ENCODE measurements at places on chromosomes 11 and 22.

DNA sequence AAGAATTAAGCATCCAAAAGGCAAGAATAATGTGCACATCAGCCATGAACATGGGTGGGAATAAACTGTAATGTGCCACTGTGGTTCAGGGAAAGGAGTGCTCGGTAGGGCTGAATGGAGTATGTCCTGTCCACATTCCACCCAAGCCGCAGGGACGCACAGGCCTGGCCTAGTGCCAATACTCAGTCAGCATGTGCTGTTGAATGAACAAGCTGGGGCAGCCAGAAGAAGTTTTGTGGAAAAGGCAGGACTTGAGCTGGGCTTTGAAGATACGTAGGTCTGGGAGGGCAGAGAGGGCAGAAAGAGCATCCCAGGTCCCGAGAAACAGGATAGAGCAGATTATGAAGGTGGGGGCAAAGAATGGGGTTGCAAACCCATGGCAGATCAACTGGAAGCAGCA, 60.0 kb upstream of the PLET1 start:
- no peak for DNase-seq

DNA sequence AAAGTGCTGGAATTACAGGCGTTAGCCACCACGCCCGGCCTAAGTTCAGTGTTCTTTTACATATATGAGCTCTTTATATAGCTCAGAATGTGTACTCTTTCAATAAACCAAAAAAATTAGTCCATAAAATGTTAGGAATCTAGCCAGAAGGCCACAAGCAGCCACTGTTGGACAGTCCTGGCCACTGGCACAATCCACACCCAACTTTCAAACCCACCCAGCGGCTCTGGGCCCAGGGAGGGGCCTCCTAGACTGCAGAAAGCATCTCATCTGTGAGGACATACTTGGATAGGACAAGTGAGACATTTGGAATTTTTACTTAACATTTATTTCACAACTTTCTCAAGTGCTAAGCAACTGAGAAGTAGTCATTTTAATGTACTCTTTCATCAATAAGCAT, 6.4 kb downstream of the PACSIN2 start:
- no peak for DNase-seq

DNA sequence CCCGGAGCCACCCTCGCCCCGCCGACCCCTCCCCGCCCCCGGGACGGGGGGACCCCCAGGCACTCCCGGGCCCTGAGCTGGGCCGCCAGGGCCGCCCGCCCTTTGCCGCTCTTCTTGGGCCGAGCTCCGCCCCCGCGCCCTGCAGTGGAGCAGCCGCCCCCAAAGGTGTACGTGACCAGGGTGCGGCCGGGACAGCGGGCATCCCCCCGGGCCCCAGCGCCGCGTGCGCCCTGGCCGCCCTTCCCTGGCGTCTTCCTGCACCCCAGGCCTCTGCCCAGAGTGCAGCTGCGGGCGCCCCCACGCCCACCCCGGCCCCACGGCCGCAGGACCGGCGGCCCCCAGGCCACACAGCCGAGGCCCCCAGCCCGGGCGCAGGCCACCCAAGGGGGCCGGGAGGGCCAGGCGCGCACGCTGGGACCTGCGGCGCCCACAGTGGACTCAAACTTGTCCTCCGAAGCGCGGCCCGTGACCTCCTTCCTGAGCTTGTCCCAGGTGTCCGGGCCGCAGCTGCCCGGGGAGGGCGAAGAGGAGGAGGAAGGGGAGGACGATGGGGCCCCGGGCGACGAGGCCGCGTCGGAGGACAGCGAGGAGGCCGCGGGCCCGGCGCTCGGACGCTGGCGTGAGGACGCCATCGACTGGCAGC, 7.4 kb downstream of the B4GALNT4 start:
- no peak for DNase-seq

GRCh38 chr11:32374261-32374711, 61.1 kb downstream of the WT1 start:
- no peak for DNase-seq

- no peak for DNase-seq
These were observed 6.2 kb upstream of the RANBP1 start for GRCh38 chr22:20109411-20110358.

- DNase-seq, result no peak
These were observed 76.2 kb downstream of the TTC17 start for GRCh38 chr11:43434893-43435292.

- no peak for DNase-seq
These were observed 786.8 kb downstream of the BRD1 start for GRCh38 chr22:49040754-49041467.

GRCh38 chr11:62507125-62507422, 39.5 kb downstream of the AHNAK start:
- no peak for DNase-seq

DNA sequence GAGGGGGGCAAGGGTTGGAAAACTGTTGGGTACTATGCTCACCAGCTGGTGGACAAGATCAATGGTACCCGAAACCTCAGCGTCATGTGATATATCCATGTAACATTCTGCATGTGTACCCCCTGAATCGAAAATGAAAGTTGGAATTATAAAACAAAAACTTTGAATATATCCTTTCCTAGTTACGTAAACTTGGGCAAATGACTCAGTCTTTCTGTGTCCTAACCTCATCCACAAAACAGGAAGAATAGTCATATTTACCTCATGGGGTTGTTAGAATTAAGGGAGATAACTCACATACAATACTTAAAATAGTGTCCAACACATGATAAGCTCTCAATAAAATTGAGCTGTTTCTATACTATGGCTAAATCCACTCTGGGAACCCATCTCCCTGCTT, 620.1 kb upstream of the KIRREL3 start:
- DNase-seq, result no peak

DNA sequence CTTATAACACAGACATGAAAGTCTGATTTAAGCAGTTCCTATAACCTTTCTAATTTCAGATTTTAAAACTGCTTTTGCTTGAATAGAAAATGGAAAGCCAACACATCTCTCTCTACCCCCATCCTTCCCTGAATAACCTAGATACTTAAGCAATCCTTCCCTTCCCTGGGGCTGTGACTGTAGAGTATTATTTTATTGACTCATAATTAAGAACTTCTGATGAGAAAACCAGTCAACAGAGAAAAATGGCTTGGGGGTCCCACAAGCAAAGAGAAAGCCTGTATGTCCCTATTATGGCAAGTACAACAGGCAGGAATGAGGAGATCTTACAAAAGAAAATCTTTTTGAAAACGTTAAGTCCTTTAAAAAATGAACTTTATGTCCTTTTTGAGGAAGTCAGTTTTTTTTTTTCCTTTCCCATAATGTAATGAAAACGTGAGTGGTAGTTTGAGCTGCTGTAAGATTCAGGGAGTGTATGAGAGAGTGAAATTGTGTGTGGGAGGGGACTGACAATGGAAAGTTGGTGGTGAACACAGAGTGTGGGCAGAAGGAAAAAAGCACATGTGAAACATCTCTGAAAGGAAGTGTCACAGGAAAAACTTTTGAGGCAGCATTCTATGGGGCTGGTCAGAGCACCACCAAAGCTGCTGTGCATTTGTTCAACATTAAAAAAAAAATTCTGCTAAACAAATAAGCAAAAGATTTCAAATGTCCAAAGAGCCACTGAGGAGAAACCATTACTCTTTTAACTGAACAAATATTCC, 154.6 kb downstream of the MAML2 start:
- no peak for DNase-seq

GRCh38 chr22:46794067-46794466, 31.6 kb downstream of the TBC1D22A start:
- DNase-seq, result no peak

- no peak for DNase-seq
These were observed 402.4 kb downstream of the MN1 start for GRCh38 chr22:27399161-27399560.

- no peak for DNase-seq
These were observed 4.5 kb downstream of the NEAT1 start for GRCh38 chr11:65426839-65427690.

DNA sequence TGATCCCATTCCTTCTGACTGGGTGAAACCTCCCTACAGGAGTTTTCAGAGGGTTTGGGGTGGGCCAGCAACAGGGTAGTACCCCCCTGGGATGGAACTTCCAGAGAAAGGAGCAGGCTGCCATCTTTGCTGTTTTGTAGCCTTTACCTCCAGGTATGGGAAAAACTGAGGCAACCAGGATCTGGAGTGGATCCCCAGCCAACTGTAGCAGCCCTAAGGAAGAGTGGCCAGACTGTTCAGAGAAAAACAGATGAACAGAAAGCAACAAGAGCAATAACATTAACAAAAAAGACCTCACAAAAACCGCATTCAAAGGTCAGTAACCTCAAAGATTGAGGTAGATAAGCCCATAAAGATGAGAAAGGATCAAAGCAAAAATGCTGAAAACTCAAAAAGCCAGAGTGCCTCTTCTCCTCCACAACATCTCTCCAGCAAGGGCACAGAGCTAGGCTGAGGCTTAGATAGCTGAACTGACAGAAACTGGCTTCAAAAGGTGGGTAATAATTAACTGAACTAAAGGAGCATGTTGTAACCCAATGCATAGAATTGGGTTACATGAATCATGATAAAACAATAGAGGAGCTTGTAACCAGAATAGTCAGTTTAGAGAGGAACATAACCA, 1288.6 kb upstream of the CNTN5 start:
- no peak for DNase-seq

DNA sequence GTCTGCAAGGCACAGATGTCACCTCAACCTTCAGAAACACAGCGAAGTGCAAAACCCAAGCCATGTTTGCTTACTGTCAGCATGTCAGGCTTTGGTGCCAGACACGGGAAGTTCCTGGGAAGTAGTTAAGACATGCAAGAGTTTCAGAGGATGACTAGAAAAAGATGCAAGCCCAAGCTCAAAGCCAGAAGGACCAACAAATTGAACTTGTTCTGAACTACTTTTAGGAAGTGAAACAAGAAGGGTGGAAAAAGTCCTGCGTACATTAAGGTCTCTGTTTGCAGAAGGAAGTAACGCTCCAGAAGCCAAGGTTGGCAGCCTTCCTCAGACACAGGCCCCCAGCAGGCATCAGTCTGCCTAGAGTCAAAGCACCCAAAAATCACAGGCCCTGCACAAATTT, 2.6 kb downstream of the AP1B1 start:
- DNase-seq, result no peak

- DNase-seq, result no peak
These were observed 3.0 kb downstream of the ACTN3 start for GRCh38 chr11:66549696-66550095.

DNA sequence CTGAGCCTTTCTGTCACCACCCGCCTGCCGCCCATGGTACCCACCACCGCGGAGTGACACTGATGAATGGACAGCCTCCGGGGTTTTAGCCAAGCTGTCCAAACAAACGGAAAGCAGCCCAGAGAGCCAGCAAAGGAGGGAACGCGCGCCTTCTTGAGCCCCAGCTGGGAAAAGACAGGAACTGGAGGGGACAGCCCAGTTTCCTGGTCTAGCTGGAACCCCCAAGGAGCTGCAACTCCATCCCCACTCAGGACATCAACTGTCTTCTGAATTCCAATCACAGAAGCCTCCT, 33.7 kb downstream of the SHISAL1 start:
- no peak for DNase-seq

- DNase-seq, result peak; percentile 53
These were observed at the start of gene CD44 for GRCh38 chr11:35138943-35139721. CD44 (plus strand) TSS chr11:35139171; CDS start chr11:35139304, 133 bp downstream.

DNA sequence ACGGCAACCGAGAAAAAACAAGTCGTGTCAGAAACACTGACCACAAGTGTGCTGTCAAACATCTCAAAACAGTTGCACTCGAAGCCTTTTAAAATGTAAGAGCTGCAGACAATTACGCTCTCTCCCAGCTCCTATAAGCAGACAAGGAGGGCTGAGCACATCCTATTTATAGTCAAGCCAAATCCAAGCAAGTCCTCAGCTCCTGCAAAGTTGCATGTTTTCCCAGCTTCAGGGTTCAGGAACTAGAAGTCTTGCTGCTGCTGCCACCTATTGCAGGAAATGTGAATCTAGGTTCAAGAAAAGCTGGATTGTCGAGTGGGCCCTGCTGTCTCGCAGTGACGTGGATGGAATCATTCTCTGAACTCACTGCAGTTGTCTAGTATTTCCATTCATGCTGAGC, 15.5 kb downstream of the EFCAB6 start:
- no peak for DNase-seq

DNA sequence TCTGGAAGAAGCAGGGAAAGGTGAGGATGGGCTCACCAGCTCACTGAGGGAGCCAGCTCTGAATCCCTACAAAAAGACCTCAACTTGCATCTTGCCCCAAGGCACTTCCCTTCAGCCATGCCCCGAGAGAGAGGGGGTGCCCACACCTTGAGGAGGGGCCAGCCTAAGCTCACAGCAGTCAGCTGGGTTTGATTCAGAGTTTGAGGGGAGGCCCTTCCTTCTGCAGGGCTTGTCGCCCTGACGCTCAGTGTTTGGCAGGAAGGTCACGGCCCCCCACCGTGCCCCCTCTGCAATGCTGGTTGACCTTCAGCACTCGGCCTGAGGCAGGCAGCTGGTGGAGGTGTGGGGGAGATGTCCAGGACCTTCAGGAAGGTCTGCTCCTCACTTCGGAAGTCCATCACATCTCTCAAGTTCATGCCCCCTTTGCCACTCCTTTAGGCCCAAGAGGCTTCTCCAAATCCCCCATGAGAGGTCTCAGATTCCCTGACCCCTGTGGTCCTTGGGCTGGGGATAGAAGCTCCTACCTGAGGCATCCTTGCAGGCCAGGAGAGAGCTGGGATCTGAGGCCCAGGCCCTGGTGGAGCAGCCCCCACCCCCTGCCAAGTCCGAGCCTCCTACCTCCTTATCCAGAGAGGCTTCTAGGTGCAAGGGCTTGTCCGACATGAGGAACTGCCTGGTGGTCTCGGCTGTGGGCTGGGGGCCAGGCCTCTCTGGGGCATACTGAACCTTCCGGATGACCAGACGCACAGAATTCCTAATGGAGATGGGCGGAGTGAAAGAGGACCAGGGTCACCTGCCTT, 37.6 kb downstream of the TPBGL start:
- DNase-seq, result no peak

- no peak for DNase-seq
These were observed 28.8 kb downstream of the TEAD1 start for GRCh38 chr11:12702999-12703453.

GRCh38 chr11:15699978-15700377, 585.3 kb downstream of the INSC start:
- no peak for DNase-seq

- no peak for DNase-seq
These were observed 2.9 kb upstream of the FOSL1 start for GRCh38 chr11:65903068-65903481.

GRCh38 chr11:78504181-78504580, 70.5 kb downstream of the NARS2 start:
- DNase-seq, result no peak

DNA sequence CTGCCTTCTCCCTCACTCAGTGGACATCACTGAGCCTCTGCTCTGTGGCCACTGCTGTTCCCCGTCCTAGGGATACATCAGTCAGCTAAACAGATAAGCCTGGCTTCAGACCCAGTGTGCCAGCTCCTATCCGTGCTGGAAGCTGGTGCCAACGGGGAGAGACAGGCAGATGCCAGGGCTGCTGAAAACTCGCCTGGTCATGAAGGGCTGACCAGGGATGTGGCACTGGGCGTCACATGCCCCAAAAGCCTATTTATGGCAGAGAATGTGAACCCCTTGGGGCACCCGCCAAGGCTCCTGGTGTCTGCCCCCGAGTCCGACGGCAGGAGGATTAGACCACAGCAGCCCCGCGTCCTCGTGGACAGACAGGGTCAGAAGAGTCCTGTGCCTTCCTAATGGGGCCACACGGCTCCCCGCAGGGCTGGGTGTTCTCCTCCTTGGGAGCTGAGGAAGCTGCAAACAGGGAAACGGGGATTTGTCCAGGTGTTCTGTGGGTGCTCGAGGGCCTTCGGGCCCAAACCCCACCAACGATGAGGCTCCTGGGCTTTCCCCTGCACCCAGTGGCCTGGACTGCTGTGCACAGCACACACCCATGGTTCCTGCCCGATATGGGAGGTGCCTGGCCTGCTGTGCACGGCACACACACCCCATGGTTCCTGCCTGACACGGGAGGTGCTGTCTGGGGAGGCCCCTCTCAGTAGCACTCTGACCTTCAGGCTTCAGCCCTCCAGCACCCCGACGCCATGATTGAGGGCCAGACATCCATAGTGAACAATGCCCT, 19.9 kb downstream of the ANO1 start:
- DNase-seq, result no peak
